GM12878 (cell line): ENCODE measurements at places on chromosomes 11 and 22.

GRCh38 chr11:35373284-35373933 lies 45.9 kb downstream of the SLC1A2 start:
- DNase-seq = no peak

DNA sequence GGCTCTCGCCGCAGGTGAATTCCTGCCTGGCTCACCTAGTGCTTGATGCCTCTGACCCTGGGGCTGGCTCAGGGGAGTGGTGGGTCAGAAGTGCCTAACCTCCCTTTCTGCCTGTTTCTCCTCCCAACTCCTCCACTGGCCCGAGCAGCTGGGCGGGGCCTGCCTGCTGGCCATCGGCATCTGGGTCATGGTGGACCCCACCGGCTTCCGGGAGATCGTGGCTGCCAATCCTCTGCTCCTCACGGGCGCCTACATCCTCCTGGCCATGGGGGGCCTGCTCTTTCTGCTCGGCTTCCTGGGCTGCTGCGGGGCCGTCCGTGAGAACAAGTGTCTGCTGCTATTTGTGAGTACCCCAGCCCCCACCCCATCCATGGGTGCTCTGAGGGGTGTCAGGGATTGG lies 41.1 kb downstream of the TP53I11 start:
- DNase-seq = no peak

GRCh38 chr11:7444091-7444981 lies 41.0 kb upstream of the OLFML1 start:
- DNase-seq = no peak

- DNase-seq = peak; percentile 95
Measured at GRCh38 chr11:128552783-128553661, 34.3 kb downstream of the ETS1 start.

DNA sequence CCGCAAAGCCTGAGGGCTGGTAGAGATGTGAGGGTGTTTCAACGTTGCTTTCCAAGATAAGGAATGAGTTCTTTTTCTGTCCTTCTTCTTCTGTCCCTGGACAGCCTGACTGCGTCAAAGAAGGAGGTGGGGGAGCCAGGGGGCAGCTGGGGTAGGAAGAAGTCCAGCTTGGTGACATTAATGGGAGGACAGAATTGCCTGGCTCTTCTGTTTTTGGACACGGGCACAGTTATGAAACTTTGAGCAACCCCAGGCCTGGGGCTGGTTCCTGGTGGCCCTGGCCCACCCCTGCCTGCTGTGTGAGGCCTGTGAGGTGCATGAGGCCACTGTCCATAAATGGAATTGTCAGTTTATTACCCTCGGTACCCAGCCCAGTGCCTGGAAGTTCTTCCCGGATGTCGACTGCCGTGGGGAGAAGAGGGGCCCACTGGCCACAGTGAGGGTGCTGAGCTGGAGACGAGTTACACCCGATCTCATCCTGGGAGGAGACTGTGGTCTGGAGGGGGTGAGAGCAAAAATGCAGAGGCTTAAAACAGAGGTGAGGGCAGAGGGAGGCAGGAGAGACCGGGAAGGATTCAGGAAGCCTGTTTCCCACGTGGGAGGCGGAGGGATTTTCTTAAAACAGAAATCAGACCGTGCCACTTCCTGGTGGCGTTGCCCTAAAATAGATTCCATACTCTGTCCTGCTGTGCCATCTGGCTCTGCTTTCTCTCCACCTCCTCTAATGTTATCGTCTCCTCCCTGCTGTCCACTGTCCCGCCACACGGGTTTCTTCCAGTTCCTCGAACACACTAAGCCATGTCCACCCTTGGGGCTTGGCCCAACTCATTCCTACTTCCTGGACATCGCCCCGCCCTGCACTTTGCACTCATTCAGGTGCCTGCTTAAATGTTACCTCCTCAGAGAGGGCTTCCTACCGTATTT lies 59.7 kb upstream of the RASD2 start:
- no peak for DNase-seq

GRCh38 chr11:44139565-44140330 lies 44.3 kb downstream of the EXT2 start:
- no peak for DNase-seq

DNA sequence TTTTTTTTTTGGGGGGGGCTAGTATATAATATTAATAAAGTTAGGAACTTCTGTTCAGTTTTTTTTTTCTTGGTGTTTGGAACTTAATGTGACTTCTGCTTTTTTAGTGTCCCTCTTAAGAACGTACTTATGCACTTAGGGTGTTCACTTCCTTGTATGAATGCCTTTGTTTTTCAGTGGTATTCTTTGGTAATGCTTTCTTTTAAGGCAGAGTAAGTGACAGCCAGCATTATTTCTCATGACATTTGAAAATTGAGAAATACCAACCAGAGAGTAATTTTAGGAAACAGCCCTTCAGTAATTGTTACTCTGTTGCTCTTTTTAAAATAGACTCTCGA lies 2.4 kb downstream of the GRK3 start:
- no peak for DNase-seq

GRCh38 chr11:43871051-43871450 lies 9.6 kb upstream of the ALKBH3 start:
- DNase-seq = no peak

DNA sequence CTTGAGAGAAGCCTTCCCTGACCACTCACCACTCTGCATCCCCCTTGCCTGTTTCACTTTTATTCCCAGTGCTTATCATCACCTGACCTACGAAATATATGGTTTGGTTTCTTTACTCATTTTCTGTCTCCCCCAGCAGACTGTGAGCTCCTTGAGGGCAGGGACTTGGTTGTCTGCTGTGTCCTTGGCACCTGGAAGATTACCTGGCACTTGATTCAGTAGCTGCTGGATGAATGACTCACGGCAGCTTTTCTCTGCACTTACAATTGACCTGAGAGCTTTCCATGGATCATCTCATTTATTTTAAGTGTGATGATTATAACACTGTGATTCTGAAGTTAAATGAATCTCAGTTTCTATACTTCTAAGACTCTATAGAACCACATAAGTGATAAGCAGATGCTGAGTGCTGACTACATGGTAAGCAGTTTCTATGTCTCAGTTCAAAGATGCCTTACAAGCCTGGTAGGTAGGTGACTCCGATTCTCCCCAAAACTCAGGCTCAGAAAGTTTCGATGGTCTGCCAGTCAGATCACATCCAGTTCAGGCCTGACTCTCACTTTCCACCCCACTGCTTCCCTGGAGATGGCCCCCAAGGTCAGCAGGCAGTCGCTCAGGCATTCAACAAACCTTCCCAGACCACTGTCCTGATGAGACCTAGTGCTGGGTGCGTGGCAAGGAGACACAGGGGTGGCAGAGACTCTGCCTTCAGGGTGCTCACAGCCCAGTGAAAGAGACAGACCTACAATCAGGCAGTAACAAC lies 11.6 kb downstream of the IL2RB start:
- no peak for DNase-seq

DNA sequence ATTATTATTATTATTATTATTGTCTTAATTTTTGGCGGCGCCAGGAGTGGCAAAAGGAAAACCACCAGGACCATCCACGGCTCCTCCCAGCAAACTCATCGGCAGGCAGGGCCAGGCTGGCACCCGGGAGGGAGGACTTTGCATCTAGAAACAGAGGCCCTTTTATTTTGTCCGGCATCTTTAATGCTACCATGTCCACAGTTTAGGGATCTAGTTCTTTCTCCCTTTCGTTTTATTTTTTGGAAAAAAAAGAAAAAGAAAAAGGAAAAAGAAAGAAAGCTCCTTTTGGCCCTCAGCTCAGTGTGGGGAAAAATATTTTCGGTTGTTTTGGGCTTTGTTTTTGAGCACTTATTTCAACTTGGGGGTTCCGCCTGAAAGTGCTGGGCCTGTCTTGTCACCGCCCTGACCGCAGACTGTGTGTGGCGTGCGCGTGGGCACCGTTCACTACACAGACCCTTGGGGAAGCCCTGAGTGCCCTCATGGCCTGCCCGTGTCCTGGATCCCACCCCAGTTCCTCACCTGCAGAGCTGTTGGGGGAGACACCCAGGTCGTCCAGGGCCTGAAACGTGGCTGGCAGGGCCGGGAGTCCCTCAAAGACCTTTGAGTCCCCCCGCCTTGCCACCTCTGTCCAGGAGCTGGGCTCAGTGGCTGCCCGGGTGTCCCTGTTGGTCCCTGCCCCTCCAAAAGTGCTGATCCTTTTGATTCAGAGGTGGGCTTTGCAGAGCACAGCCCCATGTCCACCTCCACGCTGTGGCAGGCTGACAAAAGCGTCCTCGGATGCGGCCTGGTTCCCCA lies 69.1 kb upstream of the PPARA start:
- no peak for DNase-seq

DNA sequence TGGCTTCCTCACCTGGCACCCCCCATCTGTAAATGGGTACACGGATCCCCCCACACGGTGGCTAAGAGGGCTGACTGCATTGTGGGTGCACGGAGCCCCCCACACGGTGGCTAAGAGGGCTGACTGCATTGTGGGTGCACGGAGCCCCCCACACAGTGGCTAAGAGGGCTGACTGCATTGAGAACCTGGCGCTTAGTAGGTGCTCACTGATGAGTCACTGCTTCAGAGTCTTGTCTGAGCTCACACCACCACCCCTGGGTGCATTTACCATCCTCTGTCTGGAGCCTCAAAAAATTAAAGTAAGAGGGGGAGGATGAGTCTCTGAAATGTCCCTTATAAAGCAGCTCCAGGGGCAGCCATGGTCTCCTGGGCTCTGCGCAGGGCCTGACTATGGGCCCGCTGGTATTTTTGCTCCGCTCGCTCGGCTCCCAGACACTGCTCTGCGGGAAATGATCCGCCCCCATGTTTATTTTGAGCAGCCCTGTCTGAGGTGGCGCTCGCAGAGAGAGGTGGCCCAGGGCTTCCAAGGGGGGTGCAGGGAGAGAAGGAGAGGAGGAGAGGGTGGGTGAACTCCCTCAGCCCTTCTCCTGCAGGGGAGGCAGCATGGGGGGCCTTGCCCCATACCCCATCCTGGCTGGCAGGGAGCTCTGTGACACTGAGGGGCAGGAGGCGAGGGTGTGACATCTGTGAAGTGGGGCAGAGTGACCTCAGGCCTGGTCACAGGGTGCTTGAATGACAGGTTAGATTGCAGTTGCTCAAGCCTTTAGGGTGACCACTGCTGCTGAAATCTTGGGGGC lies 82.6 kb downstream of the CACNA1I start:
- DNase-seq = no peak

- no peak for DNase-seq
Measured at GRCh38 chr11:101705972-101706371, 122.2 kb upstream of the TRPC6 start.

DNA sequence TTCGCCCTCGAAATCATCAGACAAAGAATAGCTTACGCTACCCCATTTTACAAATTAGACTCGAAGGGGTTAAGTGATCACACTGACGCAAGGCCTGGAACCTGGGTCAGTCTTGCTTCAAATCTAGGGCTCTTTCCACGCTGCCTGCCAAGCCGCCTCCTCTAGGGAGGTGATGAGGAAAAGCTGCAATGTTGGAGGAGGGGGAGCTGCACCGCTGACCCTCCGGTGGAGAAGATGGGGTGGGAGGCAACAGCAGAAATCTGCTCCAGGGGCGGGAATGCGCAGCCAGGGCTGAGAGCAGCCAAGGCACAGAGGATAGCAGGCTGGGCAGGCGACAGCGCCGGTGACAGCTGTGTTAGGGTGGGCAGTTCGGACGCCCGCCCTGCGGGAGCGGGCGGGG lies 595 bp downstream of the SYVN1 start:
- DNase-seq = no peak

GRCh38 chr22:38219632-38220031 lies 17.8 kb downstream of the MAFF start:
- no peak for DNase-seq
